Fibroblast of lung (primary cell): ENCODE measurements at places on chromosomes 5 and 9. TPM values are rescaled to one million over a fixed set of nuclear protein-coding genes. Genes with fewer than 3 reads are reported as not detected.

The LRRTM2 gene
- total RNA-seq: 1.0 and 1.3 TPM in 2 replicates

GRCh38 chr5:135402031-135402430, 3.0 kb upstream of the MACROH2A1 start:
- H3K4me1 ChIP-seq: peaks cover 3% of the 10 kb centered on the region
- no peaks in the 10 kb centered on the region for H3K36me3 ChIP-seq
- no peak for DNase-seq
- no peaks in the 10 kb centered on the region for H3K27me3 ChIP-seq

The GABRA6 gene
- total RNA-seq: not detected in 2 replicates

DNA sequence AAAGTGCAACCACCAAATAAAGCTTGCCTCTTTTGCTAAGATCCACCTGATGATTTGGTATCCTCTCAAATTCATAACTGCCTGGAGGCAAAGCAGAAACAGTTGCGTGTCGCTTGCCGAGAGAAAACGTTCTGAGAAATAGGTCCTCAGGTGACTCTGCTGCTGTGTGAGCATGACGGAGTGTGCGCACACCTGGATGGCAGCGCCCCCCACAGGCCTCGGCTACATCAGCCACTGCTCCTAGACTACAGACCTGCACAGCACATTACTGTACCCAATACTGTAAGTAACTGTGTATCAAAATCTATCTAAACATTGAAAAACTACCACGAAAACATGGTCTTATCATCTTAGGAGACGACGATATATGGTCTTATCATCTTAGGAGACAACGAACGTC, 87.4 kb downstream of the CAMSAP1 start:
- H3K27me3 ChIP-seq: no peaks in the 10 kb centered on the region
- H3K27ac ChIP-seq: no peak overlapping the region
- peaks cover 11% of the 10 kb centered on the region for H3K36me3 ChIP-seq
- no peaks in the 10 kb centered on the region for H3K4me1 ChIP-seq
- DNase-seq: no peak

The ADAMTS12 gene
- total RNA-seq: 6.4 and 10.7 TPM in 2 replicates
